ENCODE measurements at places on chromosomes 2 and 18. TPM values are rescaled to one million over a fixed set of nuclear protein-coding genes. Genes with fewer than 3 reads are reported as not detected.

- H3K27me3 ChIP-seq: peaks cover 3% of the 10 kb centered on the region
- H3K4me3 ChIP-seq: no peak overlapping the region
- no peaks in the 10 kb centered on the region for H3K36me3 ChIP-seq
- no peaks in the 10 kb centered on the region for H3K4me1 ChIP-seq
- DNase-seq: no peak
Measured at GRCh38 chr2:230137902-230138539, 69.3 kb upstream of the SLC16A14 start.

DNA sequence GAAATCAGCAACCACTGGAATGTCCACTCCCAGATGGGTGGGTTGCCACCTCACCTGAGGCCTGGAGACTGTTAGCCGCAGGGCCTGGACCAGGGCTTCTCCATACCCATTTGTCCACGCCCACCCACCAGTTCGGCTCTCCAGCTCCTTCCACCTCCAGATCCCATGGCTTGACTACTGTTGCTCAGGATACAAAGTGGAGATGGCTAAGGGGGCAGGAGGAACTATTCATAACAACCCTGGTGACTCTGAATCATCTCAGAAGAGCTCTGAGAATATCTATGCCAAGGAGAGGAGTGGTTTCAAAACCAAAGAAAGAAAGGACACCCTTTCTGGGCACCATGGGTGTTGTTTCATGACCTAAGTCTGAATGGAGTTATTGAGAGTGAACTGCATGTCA, 145.8 kb downstream of the LAMA3 start:
- H3K27ac ChIP-seq: no peak overlapping the region
- H3K4me3 ChIP-seq: no peak overlapping the region
- H3K4me1 ChIP-seq: peaks cover 3% of the 10 kb centered on the region
- H3K36me3 ChIP-seq: no peaks in the 10 kb centered on the region
- H3K27me3 ChIP-seq: no peaks in the 10 kb centered on the region

GRCh38 chr2:1130922-1131321, 180.3 kb downstream of the SNTG2 start:
- no peak overlapping the region for H3K27ac ChIP-seq
- H3K27me3 ChIP-seq: no peaks in the 10 kb centered on the region
- H3K4me3 ChIP-seq: no peak overlapping the region
- peaks cover 13% of the 10 kb centered on the region for H3K4me1 ChIP-seq
- H3K36me3 ChIP-seq: no peaks in the 10 kb centered on the region

DNA sequence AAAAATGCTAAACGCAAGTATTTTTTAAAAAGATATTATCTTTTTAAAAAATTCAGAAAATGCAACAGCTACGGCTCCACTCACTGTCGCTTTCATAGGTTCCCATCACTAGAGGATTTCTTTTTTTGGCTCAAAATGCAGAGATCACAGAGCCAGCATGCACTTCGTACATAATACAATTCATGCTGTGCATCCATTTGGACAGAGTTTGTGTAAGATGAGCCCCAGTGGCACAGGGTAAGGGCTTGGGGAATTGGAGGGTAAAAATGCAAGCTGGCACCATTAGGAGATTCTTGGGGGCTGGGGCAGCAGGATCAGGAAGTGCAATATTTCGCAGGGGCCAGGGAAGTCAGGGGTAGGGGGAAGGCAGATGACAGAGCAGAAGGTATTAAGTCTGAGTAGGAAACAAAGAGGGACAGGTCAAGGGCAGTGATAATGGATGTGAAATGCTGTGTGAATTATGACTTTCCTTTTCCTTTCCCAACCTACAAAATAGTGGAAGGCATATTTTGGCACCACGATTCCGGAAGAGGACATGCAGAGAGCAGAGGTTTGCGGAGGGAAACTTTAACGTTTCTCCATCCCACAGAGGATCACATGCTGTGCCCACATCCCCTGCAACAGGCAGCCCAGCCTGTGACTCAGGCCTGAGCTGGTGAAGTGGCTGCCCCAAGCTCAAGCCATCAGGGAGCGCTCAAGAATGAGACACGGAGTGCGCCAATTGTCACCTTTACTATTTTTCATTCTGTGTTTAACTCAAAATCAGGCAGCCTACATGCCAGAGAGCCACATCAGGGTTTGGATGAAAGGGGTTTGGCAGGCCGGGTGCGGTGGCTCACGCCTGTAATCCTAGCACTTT, 4.7 kb downstream of the CAPG start:
- peaks cover 7% of the 10 kb centered on the region for H3K36me3 ChIP-seq
- H3K27ac ChIP-seq: peak overlapping the region; percentile 52
- H3K27me3 ChIP-seq: no peaks in the 10 kb centered on the region
- H3K4me1 ChIP-seq: peaks cover 35% of the 10 kb centered on the region
- peak overlapping the region; percentile 26 for H3K4me3 ChIP-seq
- peak; percentile 80 for DNase-seq

- no peaks in the 10 kb centered on the region for H3K4me1 ChIP-seq
- no peak overlapping the region for H3K4me3 ChIP-seq
- H3K36me3 ChIP-seq: no peaks in the 10 kb centered on the region
- H3K27ac ChIP-seq: no peak overlapping the region
- peaks cover 5% of the 10 kb centered on the region for H3K27me3 ChIP-seq
- no peak for DNase-seq
Measured at GRCh38 chr2:106667478-106668070, 180.4 kb downstream of the CD8B2 start.

The CHRNG gene
- not detected for total RNA-seq

The NOSTRIN gene
- not detected for total RNA-seq

The KCNE4 gene
- not detected for total RNA-seq

DNA sequence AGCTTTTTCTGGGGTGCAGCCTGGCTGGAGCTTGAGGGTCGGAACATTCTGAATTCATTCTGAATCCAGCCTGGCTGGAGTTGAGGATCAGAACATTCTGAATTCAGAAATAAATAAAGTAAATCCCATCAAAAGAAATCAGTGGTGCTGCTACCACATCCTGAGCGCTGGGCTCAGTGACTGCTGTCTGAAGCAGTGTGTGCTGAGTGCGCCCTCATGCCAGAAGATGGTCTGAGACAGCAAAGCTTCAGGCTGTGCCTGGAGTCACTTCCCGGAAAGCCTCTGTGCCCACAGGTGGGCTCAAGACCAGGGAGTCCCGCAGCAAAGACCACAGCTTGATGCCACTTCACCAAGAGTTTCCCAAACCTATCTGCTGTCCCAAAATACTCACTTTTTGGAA, 187.9 kb downstream of the VAPA start:
- no peak overlapping the region for H3K27ac ChIP-seq
- no peaks in the 10 kb centered on the region for H3K4me1 ChIP-seq
- no peaks in the 10 kb centered on the region for H3K27me3 ChIP-seq
- no peak overlapping the region for H3K4me3 ChIP-seq
- no peak for DNase-seq

DNA sequence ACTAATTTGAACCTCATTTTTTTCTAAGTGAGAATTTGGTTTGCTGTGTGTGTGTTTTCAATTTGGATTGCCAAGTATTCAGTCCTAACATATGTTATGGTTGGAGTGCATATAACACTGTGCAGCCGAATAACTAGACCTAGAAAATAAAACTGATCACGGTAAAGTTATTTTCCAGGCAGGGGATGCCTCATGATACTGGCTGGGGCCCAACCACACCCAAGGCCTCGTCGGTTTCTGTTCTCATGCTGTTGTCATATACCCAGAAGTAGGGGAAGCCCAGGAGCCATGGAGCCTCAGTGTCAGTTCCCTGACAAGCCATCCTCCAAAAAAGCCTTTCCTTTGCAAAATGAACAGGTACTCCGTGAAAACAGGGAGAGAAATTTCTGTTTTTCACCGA, 160.2 kb downstream of the GBX2 start:
- no peak for DNase-seq
- H3K27me3 ChIP-seq: peaks cover 3% of the 10 kb centered on the region
- no peak overlapping the region for H3K4me3 ChIP-seq
- no peak overlapping the region for H3K27ac ChIP-seq
- no peaks in the 10 kb centered on the region for H3K4me1 ChIP-seq
- H3K36me3 ChIP-seq: no peaks in the 10 kb centered on the region

DNA sequence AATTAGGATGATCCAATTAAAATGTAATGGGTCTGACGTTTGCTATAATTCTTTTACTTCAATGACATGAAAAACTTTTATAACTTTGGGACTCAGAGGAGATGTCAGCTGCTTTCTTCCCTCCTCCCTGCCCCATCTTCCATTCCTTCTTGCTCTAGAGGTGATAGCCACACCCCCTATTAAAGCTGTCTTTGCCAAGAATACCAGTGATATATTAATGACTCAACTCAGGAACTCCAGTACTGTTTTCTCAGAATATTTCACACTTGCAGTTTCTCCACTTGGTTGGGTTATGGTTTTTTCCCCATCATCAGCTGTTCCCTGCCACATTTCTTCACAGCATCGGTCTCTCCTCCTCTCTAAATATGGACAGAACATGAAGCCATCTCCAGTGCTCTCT, 184.0 kb downstream of the KCNE4 start:
- H3K27ac ChIP-seq: no peak overlapping the region
- H3K36me3 ChIP-seq: no peaks in the 10 kb centered on the region
- no peak overlapping the region for H3K4me3 ChIP-seq
- DNase-seq: no peak

The RAB6C gene
- total RNA-seq: not detected

DNA sequence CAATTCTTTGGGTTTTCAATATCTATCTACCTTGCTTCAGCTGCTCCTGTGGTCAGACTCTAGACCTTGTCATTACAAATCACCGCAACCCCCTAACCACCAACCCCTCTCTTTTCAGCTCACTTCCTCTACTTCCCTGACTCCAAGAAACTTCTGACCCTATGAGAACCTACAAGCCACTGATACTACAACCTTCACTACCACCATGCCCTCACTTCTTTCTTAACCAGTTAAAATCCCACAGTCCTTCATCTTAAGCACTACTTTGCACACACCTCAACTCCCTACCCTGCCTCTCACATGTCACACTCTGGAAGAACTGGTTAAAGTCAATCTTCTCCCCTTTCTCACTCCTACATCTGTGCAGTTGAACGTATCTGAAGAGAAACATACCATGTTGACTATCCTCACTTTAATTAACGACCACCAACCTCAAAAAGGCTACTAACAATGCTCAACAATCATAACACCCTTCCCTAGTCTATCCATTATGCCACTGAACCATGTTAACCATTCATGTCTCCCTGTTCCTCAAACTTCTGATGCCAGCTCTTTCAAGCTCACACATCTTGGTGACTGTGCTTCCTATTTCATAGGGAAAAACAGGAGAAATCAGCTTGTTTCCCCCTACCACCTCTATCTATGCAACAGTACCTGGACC, 12.6 kb downstream of the EIF2AK3 start:
- no peak for DNase-seq
- H3K27me3 ChIP-seq: no peaks in the 10 kb centered on the region
- H3K4me1 ChIP-seq: peaks cover 19% of the 10 kb centered on the region
- peaks cover 3% of the 10 kb centered on the region for H3K36me3 ChIP-seq
- H3K27ac ChIP-seq: no peak overlapping the region

Data from activated CD8-positive, alpha-beta T cell treated with anti-CD3 and anti-CD28 coated beads for 36 hours (primary cell).